ENCODE measurements at places on chromosomes 2 and 18.

DNA sequence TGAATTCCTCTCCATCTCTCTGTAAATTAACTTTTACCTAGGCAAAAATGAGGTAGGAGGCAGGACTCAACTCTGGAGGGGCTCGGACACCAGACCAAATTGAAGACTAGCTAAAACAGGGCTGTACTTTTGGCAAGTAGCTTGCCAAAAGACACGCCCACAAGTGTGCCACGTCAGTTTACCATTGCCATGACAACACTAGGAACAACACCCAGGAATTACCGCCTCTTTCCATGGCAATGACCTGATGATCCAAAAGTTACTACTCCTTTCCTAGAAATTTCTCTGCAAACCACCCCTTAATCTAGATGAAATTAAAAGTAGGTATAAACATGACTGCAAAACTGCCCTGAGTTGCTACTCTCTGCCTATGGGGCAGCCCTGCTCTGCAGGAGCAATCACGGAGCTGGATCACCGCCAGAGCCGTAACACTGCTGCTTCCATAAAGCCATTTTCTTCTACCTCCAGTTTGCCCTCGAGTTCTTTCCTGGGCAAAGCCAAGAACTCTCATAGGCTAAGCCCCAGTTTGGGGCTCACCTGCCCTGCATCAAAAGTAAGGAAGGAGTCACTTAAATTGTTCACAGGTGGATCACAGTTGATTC is 66.0 kb upstream of the FAM136A start:
- no peak for DNase-seq

GRCh38 chr2:218340656-218341055 is 16.0 kb upstream of the CATIP start:
- DNase-seq: no peak

GRCh38 chr2:122469147-122469546 is 713.7 kb downstream of the TSN start:
- no peak for DNase-seq

DNA sequence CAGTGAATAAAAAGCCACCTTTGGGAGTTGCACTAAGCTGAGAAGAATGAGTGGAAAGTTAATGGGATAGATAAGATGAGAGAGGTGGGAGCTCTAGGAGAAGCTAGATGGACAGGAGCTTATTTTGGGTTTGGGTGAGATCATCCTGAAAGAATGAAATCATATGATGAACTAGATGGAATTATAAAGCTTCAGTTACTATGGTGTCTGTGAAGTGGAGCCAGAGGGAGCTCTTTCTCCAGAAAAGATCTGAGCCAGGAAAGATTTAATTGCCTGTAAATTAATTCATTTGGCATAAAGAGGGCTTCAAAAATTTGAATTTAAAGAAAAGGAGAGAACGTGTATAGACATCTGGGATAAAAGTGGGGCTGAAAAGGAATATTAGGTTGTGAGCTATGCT is 10.3 kb downstream of the DNAH6 start:
- no peak for DNase-seq

GRCh38 chr2:60490848-60491247 is 62.6 kb downstream of the BCL11A start:
- DNase-seq: no peak

Data from T follicular helper cell (primary cell).